ENCODE measurements at places on chromosomes 7 and 10.

- no peak for DNase-seq
Measured at GRCh38 chr7:110929480-110930249, 161.3 kb upstream of the LRRN3 start.

DNA sequence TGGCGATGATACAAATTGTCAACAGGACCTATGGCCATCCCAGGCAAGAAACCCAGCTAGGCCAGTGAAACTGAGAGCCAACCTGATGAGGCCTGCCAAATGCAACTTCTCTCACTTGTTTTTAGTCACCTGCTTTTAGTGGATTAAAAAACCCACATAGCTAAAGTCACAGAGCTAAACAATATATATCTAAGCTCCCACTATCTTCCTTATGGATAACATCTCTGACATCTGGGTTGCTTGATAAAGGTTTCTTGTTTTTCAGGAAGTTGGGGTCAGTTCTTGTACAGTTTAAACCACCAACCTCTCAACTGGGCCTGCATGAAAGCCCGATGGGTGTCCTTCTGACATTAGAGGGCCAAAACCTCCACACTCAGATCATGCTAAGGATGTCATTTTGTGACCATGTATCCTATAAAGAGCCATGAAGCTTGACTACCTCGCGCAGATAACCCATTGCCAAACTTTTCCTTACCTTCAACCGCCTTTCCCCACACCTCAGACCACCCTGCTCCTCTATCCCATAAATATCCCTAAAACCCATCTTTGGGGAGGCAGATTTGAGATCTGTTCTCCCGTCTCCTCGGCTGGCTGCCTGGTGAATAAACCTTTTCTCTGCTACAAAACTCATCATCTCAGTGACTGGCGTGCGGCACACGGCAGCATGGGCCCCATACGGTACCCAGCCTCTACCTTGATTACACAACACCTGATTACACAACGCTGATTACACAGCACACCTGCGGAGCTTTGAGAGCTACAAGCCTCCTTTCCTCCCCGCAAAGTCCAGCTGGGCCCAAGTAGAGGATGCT, 797 bp upstream of the STMP1 start:
- DNase-seq: no peak

- DNase-seq: no peak
Measured at GRCh38 chr7:107201795-107202450, 33.1 kb downstream of the HBP1 start.

DNA sequence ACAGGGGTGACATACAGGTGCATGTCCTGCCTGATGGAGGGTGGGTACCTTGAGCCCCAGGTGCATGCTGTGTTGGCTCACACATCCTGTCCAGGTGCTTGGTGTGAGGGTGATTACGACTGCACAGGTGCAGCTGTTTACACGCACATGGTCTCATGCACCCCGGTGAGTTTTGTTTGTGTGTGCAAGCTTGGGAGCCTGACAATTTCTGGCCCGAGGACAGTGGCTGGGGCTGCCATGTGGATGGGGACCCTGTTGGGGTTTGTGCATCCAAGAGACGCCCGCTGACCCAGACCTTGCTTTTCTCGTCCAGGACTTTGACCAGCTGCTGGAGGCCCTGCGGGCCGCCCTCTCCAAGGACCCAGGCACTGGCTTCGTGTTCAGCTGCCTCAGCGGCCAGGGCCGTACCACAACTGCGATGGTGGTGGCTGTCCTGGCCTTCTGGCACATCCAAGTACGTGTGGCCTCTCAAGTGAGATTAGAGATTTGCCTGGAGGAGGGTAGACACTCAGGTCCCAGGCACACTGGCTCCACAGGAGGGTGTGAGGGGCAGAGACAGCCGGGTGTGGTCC, 61.7 kb downstream of the PRF1 start:
- no peak for DNase-seq

- peak; percentile 39 for DNase-seq
Measured at GRCh38 chr7:1694611-1695511, 24.8 kb downstream of the ELFN1 start.
